ENCODE measurements at places on chromosomes 7 and 10. TPM values are rescaled to one million over a fixed set of nuclear protein-coding genes. Genes with fewer than 3 reads are reported as not detected.
A peak's percentile ranks its signal among the peaks of the same experiment; 100 is the strongest.

MRLN gene
- total RNA-seq: not detected

DNA sequence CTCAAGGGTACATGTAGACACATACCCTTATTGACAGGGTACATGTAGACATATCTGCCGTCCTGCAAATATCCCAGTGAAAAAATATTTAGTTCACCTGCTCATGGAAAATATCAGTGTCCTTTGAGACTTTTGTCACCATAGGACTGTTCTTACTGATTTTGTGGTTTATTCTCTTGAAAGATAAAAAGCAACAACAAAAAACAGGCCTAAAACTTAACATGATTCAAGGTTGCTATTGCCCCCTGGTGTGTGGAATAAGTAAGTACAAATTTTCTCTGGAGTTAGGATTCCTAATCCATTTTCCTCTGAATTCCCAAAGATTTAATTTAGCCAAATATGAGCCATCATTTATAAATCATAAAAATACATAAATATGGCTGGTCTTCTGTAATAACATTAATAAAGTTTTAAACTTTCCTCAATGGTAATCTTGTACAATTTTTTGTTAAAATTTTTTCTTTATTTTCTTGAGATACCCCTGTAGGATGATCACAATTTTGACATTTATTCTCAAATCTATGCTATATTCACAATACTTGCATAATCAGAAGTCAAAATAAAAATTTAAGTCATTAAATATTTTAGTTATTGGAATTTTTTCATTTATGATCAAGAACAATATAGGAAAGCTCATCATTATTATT is 741.4 kb upstream of the POT1 start:
- DNase-seq: no peak
- H3K4me1 ChIP-seq: no peaks in the 10 kb centered on the region
- H3K36me3 ChIP-seq: no peaks in the 10 kb centered on the region
- no peak overlapping the region for H3K27ac ChIP-seq
- no peaks in the 10 kb centered on the region for H3K27me3 ChIP-seq
- no peak overlapping the region for H3K4me3 ChIP-seq

- H3K4me1 ChIP-seq: peaks cover 5% of the 10 kb centered on the region
- no peak overlapping the region for H3K4me3 ChIP-seq
- no peak overlapping the region for H3K27ac ChIP-seq
- no peaks in the 10 kb centered on the region for H3K27me3 ChIP-seq
- H3K36me3 ChIP-seq: no peaks in the 10 kb centered on the region
These were observed 25.8 kb upstream of the NANOS1 start for GRCh38 chr10:119003572-119004289.

- peak overlapping the region; percentile 80 for H3K27ac ChIP-seq
- H3K4me1 ChIP-seq: peaks cover 16% of the 10 kb centered on the region
- no peaks in the 10 kb centered on the region for H3K36me3 ChIP-seq
- peak overlapping the region; percentile 53 for H3K4me3 ChIP-seq
These were observed 874 bp downstream of the BAIAP2L1 start for GRCh38 chr7:98399890-98400541.

GRCh38 chr7:92131093-92131492 is 3.2 kb downstream of the CYP51A1 start:
- H3K4me3 ChIP-seq: no peak overlapping the region
- no peak for DNase-seq
- no peak overlapping the region for H3K27ac ChIP-seq
- H3K36me3 ChIP-seq: peaks cover 23% of the 10 kb centered on the region
- peaks cover 27% of the 10 kb centered on the region for H3K4me1 ChIP-seq

DNA sequence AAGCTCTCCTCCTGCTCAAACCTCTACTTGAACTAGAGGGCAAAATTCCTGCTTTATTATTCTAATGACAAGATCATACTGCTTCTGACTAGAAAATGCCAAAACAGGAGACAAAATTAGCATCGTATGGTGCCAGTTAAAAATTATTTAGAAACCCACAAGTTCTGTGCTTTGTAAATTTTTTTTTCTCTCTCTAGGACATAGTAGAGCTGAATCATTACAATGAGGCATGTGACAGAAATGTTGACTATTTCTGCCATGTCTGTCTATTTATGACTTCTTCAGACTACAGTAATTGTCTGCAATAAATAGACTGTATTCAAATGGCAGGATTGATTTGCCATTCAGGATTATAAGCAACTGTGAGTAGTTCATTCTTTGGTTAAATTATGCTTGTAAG is 335.8 kb downstream of the PRPF18 start:
- no peaks in the 10 kb centered on the region for H3K27me3 ChIP-seq
- H3K4me1 ChIP-seq: peaks cover 6% of the 10 kb centered on the region
- no peak for DNase-seq
- no peak overlapping the region for H3K27ac ChIP-seq

Measured in vagina (tissue), 2 donors.